ENCODE measurements at places on chromosomes 12 and 14.

- DNase-seq = no peak
Measured at GRCh38 chr12:105921872-105922669, 216.7 kb downstream of the NUAK1 start.

- no peak for DNase-seq
Measured at GRCh38 chr14:89889626-89890025, 64.9 kb downstream of the EFCAB11 start.

GRCh38 chr12:1668833-1669543 is 21.9 kb upstream of the ADIPOR2 start:
- peak; percentile 95 for DNase-seq

- no peak for DNase-seq
Measured at GRCh38 chr12:122943196-122943595, 23.1 kb downstream of the ABCB9 start.
